ENCODE measurements at places on chromosomes 5 and 9.

GRCh38 chr9:135761150-135761844 is 59.3 kb downstream of the KCNT1 start:
- DNase-seq: no peak

DNA sequence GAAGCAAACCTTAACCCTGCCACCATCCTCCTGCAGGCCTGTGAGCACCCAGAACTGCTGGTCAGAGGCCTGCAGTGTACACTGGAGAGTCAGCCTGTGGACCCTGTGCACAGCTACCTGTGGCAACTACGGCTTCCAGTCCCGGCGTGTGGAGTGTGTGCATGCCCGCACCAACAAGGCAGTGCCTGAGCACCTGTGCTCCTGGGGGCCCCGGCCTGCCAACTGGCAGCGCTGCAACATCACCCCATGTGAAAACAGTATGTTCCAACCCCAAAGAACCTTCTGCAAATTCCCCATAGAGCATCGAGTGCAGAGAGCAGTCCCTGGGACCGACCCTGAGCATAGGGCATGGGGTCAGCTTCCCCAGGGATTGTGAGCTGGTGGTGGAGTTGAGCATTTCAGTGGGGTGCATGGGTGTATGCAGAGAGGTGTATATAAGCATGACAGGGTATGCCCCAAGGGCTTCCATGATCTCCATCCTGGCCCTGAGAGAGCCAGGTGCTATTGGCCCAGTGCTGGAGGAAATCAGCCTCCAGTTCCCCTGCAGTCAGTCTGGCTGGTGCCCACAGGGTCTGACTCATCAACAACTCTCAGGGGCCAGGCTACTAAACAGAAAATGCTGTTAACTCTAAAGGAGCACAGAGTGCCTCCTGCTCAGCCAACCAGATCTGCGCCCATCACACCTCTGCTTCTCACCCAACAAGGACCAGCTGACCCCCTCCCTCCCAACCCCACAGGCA is 126.2 kb downstream of the SAXO1 start:
- no peak for DNase-seq

- DNase-seq: no peak
Observed at GRCh38 chr5:14762549-14763216, 98.2 kb downstream of the OTULIN start.

GRCh38 chr5:16690243-16690852 is 73.6 kb upstream of the RETREG1 start:
- DNase-seq: no peak

DNA sequence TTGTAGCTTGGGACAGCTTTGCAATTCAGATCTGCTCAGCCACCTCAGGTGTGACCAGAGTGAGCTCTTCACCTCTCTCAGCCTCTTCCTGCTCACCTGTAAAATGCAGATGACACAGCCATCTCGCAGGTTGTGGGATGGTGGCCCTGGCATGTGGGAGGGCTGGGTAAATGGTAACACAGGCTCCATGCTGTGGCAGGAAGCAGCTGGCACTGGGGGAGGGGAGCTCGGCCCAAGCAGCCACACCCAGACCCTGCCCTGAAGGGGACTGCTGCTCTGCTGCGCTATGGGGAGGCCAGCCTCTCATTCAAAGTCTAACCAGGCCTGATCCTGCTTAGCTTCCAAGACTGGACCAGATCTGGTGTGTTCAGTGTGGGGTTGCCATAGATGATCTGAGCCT is 24.1 kb downstream of the PHF2 start:
- DNase-seq: no peak

- no peak for DNase-seq
Observed at GRCh38 chr9:136119883-136120393, 1.3 kb upstream of the TMEM250 start.

DNA sequence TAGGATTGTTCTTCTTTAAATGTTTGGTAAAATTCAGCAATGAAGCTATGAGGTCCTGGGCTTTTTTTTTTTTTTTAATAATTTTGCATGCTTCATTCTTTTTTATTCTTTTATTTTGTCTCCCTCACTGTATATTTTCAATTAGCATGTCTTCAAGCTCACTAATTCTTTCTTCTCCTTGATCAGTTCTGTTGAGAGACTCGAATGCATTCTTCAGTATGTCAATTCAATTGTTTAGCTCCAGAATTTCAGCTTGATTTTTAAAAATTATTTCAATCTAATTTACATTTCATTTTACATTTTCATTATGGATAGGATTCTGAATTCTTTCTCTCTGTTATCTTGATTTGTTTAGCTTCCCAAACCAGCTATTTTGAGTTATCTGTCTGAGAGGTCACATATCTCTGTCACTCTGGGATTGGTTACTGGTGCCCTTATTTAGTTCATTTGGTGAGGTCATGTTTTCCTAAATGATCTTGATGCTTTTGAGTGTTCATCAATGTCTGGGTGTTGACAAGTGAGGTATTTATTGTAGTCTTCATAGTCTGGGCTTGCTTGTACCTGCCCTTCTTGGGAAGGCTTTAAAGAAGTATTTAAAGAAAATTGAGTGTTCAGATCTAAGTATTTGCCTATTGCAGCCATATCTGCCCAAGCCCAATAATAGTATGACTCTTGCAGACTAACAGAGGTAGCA is 9.1 kb downstream of the LURAP1L start:
- DNase-seq: no peak

GRCh38 chr9:34454571-34455065 is 3.8 kb downstream of the FAM219A start:
- no peak for DNase-seq

GRCh38 chr5:14086261-14086660 is 56.9 kb upstream of the TRIO start:
- DNase-seq: no peak

GRCh38 chr9:104775574-104775936 is 11.6 kb downstream of the NIPSNAP3B start:
- no peak for DNase-seq

- DNase-seq: no peak
Observed at GRCh38 chr5:1547236-1547635, 23.5 kb upstream of the LPCAT1 start.

DNA sequence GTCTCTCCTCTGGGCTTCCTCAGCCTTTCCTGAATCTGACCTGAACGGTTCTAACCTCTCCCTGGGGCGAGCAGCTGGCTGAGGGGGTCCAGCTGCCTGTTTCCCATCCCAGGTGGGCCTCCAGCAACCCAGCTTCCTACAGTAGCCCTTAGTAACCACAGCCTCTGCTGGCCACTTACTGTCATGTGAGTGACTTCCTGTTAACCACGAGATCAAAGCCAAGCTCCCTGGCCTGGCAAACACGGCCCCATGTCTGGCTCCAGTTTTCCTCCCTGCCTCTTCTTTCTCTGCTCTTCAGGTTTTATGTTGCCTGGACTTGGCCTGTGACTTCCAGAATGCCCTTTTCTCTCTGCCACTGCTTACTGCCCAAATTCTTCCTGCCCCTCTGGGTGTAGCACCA is 47.2 kb upstream of the DAB2IP start:
- no peak for DNase-seq

Measured in CD4-positive, alpha-beta T cell treated with Interleukin-21 for 1 hour (primary cell).